ENCODE measurements at places on chromosomes 1 and 21.

- no peak for DNase-seq
Observed at GRCh38 chr1:222023025-222023424, 281.1 kb upstream of the DUSP10 start.

DNA sequence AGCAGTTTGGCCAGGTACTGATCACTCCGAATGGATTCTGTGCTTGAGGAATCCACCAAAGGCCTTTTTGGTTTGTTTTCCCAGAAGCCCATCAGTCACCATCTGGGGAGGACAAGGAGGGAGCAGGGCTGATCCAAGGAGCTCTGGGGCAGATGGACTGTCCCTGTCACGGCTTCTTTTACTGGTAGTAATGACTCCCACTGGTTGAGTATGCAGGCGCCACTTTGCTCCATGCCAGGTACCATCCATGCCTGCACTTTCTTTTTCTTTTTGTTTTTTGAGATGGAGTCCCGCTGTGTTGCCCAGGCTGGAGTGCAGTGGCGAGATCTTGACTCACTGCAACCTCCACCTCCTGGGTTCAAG is 101.7 kb downstream of the UBIAD1 start:
- DNase-seq: no peak

GRCh38 chr1:42461196-42461595 is 1.9 kb upstream of the CCDC30 start:
- DNase-seq: no peak

DNA sequence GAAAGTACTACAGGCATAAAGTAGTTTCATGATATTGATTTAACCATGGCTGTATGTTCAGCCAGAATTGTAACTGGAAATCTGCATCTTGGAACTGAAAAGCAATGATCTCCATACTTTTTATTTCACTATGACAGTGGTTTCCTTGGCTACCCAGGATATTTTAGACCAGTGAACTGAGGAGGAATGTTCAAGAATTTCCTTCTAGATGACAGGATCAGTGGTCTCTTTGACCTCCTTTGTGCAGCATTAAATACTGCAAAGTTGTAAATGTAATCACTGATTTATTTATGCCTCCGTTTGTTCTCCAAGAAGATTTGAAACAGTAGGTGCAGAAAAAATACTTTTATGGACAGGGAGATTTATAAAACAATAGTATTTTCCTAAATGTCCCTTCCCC is 39.5 kb downstream of the VPS13D start:
- no peak for DNase-seq

GRCh38 chr1:180112984-180113647 is 41.6 kb upstream of the QSOX1 start:
- DNase-seq: no peak

DNA sequence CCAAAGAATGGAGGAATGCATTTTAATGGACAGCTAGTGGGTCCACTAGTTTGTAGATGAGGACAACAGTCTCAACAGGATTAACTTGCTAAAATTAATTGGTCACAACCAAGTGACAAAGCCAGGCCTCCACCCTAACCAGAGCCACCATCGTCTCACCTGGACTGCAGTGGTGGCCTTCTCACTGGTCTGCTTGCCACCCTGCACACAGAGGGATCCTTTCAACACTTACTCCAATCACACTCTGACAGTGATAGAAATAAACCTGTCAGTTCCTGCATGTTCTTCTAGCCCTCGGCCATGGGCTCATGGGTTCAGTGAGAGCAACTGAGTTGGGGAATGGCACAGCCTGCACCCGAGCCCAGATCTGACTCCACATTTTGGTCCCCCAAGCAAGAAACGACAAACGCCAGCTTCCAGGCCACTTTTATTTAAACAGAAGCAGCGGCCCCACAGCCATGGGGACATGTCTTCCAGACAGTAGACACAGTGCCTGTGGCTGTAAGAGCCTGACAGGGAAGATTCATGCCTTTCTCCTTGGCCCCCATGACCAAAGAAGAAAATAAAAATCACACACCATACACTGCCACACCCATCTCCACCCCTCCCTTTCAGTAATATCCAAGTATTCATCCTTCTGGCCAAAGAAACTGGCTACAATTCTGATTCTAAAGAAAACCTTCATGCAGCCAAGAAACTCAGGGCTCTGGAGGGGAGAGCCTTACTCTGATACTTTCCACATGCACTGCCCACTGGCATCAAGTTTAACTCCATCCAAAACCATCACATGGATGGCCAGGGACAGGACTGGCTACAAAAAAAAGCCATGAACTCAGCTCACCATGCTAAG is 37.6 kb downstream of the DHCR24 start:
- no peak for DNase-seq

- peak; percentile 85 for DNase-seq
Observed at GRCh38 chr1:180643693-180644092, 11.9 kb downstream of the XPR1 start.

GRCh38 chr21:25953659-25954058 is 216.9 kb downstream of the APP start:
- DNase-seq: no peak

- no peak for DNase-seq
Observed at GRCh38 chr1:6683434-6683833, 18.2 kb downstream of the DNAJC11 start.

- no peak for DNase-seq
Observed at GRCh38 chr21:23455676-23456075, 2151.6 kb downstream of the MRPL39 start.

DNA sequence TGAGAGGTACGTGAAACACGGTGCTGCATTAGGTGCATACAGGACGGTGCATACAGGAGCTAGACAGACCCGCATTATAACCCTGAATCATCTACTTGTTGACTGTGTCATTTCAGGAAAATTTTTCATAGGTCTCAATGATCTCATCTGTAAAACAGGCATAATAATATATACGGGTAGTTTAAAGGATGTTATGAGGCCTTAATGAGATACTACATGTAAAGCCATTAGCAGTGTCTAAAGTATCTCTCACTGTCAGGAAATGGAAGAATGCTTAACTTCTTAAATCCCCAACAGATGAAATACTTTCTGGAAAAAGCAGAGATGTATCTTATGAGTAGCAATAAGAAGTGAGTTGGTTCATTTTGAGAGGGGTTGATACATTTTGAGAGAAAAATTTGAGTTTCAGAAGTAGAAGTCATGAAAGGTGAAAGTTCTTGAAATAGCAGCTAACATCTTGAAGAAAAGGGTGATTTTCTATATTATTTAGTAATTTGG is 669.6 kb downstream of the PTPRC start:
- no peak for DNase-seq

- DNase-seq: no peak
Observed at GRCh38 chr1:229305392-229305791, 34.5 kb downstream of the RAB4A start.

DNA sequence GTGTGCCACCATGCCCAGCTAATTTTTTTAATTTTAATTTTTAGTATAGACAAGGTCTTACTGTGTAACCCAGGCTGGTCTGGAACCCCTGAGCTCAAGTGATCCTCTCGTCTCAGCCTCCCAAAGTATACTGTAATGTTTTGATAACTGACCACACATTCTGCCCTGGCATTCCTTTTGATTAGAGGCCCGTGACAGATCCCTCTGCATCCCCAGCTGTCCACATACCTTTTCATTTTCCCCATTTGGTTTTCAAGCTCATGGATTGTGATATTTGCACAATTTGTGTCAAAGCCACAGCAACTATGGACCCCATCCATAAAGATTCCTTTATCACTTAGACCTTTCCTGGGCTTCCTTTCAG is 116.8 kb upstream of the ATP1A1 start:
- no peak for DNase-seq

GRCh38 chr21:31566064-31566463 is 93.4 kb upstream of the SOD1 start:
- no peak for DNase-seq

DNA sequence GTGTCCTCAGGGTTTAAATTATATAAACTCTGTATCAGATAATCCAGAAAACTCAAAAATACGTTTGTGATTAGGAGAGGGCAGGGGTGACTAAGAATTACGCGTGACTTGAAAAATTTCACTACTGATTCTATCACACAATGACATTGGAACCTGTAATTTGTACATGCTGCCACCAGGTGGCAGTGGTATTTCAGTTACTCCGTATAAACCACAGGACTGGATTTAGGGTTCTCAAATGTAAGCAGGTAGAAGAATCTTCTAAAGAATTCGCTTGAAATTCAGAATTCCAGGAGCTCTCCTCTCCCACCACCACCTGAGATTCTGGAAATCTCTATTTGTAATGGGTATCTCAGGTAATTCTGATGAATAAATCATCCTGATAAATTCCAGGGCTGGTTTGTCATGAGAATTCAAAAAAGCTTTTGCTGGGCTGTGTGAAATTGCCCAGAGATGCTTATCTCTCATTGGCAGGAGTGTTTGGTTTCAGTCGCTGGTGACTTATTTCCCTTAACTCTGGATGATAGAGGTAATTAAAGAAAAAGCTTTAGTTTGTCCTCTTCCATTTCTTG is 1.7 kb upstream of the KRTAP7-1 start:
- DNase-seq: no peak

DNA sequence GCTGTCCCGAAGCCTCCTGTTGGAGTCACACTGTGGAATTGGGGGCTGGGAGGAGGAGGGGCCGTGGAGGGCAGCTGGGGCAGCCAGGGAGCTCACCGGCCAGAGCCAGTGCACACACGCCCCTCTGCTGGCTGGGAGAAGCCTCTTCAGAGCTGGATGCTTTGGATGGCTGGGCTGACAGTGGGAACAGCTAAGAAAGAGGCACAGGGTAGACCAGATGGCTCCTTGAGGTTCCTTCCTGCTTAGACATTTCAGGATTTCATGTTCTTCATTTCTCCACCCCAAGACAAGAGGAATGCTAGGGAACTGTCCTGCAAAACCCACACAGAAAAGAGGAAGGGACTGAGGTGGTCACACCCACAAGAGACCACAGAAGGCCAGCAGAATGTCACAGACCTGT is 254.8 kb upstream of the VAMP3 start:
- DNase-seq: peak; percentile 22

- no peak for DNase-seq
Observed at GRCh38 chr1:76824106-76824505, 43.2 kb upstream of the ST6GALNAC5 start.

DNA sequence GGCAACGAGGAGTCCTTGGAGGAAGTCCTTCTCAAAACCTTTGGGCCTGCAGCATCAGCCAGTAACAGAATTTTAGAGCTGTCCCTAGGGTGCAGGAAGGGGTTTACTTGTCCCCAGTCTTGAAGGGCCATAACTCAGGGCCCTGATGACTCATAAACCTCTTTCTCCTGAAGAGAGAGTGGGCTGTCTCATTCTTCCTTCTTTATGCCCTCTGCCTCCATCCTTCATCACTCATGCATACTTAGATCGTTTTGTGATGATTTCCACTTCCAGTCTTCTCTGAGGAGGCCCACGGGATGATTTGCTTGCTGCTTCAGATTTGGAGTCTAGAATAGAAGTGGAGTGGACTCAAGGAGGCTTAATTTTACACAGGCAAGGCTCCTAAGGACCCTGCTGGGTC is 60.2 kb downstream of the NDUFS5 start:
- no peak for DNase-seq

DNA sequence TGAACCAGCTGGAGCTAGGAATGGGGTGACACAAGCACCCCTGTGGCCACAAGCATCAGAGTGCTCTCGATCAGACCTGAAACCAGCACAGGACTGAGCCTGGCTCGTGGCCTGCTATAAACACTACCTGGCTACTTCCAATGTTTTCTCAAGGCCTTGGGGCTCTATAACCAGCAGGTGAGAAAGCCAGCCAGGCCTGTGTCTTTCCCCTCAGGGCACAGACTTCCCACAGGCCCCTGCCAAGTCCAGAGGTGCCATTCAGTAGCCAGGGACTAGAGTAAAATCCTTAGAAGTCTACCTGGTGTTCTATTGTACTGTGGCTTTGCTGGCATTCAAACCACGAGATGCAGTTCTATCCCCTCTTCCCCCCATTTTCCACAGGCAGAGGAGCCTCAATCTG is 22.6 kb downstream of the OR2G3 start:
- no peak for DNase-seq

DNA sequence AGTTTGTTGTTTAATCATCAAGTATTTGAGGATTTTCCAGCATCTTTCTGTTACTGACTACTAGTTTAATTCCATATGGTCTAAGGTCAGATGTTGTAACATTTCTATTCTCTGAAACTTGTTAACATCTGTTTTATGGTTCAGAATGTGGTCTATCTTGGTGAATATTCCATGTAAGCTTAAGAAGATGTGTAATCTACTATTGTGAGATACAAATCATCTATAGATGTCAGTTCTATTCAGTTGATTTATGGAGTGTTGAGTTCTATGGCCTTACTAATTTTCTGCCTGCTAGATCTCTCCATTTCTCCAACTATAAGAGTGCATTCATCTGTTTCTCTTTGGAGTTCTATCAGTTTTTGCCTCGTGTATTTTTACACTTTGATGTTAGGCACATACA is 31.5 kb downstream of the WARS2 start:
- no peak for DNase-seq

DNA sequence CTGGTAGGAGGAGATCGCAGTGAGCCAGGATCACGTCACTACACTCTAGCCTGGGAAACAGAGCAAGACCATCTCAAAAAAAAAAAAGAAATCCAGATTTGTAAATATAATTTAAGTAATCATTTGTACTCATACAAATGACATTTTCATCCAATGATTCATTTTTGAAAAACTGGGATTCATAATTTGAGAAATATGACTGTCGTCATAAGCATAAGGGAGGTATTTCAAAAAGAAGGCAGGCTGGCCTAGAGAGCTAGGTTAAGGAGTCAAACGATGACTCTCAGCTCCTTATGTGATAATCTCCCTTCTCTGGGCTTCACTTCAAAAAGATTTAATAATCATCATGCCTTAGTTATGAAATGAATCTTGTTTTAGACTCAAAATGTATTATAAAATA is 2.3 kb downstream of the GART start:
- no peak for DNase-seq

DNA sequence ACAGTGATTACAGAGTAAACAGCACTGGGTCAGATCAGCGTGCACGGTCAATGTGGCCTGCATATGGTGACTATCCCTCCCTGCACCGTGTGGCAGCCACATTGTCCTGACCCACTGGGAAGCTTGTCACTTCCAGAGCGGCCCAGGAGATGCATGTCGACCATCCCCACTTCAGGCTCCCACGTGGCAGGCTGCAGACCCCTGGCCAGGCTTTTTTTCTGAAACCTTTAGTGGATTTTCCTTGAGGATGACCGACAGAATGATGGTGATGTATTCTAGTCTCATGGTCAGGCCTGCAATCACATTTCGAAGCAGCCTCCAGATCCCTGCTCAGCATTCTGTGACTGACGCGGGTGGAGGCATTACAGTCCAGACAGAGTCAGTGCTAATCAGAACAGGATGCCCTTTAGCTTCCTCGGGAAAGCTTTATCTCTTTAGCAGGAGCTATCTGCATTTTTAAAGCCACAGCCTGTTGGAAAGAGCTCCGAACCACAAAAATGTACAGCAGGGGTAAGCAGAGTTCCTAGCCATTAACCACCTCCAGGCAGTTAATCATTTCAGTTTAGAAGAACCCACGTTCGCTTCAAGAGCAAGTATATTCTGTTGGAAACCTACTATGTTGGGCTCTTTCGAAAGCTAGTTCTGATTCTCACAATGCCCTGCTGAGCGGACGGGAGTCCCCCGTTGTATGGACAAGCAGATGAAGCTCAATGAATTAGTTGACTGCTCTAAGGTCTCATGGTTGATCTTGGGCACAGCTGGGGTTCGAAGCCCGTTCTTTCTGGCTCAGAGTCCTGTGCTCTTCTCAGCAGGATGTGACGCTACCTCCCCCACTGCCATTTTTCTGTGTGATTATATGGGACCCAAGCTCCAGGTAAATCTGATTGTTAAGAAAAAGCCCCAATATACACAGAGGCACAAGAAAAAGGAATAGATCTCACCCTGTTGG is 56.5 kb downstream of the IRF2BP2 start:
- no peak for DNase-seq

Measured in DMS79 treated with DMSO at 0.1 percent for 48 hours (cell line).